ENCODE measurements at places on chromosomes 1 and 21. TPM values are rescaled to one million over a fixed set of nuclear protein-coding genes. Genes with fewer than 3 reads are reported as not detected.

GRCh38 chr1:228830185-228830953, 95.1 kb downstream of the RHOU start:
- DNase-seq, result no peak

DNA sequence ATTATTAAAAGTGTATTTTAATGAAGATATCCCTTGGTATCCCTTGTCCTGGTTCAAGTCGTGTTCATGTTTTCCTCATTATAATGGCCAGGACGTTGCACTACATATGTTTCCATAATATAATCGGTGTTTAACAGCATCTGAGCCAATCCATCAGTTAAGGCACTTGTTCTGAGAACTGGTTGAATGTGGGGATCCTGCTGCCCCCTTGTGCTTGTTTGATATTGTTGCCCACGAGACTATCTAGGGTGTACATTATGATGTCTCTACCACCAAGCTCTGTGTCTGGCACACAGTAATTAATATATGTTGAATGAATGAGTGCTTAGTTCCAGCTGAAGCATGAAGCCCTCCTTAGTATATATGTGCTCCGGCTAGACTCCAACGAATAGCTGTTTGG, 193.0 kb downstream of the CACNA1E start:
- DNase-seq, result no peak

- DNase-seq, result no peak
These were observed 9.6 kb downstream of the UBE2J2 start for GRCh38 chr1:1264026-1264425.

Gene MYOG
- 42.9 TPM for total RNA-seq

Gene CYP4Z1
- total RNA-seq, result 1.3 TPM
